CD4-positive, alpha-beta T cell treated with Interleukin-12 subunit alpha and Interleukin-12 subunit beta, for 1 hour (primary cell): ENCODE measurements at places on chromosomes 2 and 18.
A peak's percentile ranks its signal among the peaks of the same experiment; 100 is the strongest.

GRCh38 chr18:36655930-36656329 is 172.9 kb downstream of the TPGS2 start:
- no peak for DNase-seq

GRCh38 chr18:36560187-36560586 is 262.7 kb downstream of the FHOD3 start:
- DNase-seq: no peak

- DNase-seq: no peak
Measured at GRCh38 chr2:241676665-241677064, 9.9 kb downstream of the DTYMK start.

GRCh38 chr2:218168635-218169462 is 2.1 kb upstream of the CXCR1 start:
- peak; percentile 75 for DNase-seq

GRCh38 chr2:54768772-54769428 is 45.4 kb downstream of the EML6 start:
- DNase-seq: no peak

DNA sequence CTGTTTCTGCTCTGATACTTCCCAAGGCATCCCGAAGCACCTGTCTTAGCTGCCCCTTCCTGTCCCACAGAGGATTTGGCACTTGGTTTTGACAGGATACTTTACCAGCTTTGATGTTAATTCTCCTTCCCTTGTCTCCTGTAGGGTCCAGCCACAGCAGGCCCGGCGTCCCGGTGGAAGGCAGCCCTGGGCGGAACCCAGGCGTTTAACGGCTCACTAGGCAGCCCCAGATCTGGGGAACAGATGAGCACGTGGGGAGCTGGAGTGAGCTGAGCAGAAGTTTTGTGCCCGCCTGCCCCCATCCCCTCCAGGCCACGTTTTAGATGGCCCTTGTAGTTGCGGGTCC is 11.4 kb downstream of the ANKRD23 start:
- no peak for DNase-seq

GRCh38 chr2:220279840-220280239 is 652.4 kb downstream of the SLC4A3 start:
- no peak for DNase-seq

GRCh38 chr2:150485871-150486538 is 1.5 kb downstream of the RND3 start:
- DNase-seq: no peak

GRCh38 chr2:171832489-171832888 is 61.6 kb downstream of the SLC25A12 start:
- no peak for DNase-seq

- no peak for DNase-seq
Measured at GRCh38 chr2:47485751-47486300, 82.9 kb downstream of the MSH2 start.

DNA sequence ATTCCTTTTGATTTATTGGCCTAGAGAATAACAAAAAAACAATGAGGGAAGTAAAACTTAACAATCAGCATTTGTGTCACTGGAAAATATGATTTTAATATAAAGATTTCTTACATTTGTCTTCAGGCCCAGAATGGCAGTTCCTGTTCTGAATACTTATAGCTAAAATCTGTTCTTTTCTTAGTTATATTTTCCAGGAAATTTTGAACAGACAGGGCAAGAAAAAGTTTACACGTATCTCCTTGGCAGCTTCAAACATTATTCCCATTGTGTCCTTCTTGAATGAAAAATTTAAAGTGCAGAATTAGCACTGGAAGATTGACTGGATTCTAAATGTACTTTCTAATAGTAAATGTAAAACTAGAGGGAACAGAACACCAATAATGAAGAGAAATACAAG is 1454.0 kb upstream of the PIK3C3 start:
- no peak for DNase-seq

DNA sequence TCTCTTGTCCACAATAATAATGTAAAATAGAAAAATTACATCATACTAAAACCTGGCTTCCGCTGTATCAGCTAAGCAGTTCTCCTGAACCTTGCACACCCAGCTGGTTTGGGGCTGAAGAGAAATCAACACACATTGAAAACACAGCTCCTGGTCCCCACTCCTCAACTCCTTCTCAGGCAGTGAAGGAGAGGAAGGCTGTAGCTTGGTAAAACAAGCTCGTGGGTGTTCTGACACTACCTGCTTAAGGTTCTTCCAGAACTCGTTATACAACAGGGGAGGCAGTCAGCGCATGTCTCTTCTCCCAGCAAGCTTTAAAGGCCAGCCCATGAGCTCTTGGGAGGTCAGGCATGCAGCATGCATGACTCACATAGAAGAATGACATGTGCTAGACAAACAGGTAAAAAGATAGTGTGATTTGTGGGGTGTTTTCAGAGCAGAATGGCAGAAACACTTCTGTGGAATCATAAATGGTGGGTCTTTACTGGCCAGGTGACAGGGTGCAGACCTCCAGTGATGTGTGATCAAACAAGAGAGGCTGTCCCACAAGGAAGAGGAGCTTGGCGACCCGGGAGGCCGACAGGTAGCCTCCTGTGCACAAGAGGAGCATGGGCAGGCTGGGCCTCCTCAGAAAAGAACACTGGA is 69.1 kb downstream of the UXS1 start:
- DNase-seq: no peak

- no peak for DNase-seq
Measured at GRCh38 chr2:226585130-226585561, 214.5 kb downstream of the IRS1 start.

DNA sequence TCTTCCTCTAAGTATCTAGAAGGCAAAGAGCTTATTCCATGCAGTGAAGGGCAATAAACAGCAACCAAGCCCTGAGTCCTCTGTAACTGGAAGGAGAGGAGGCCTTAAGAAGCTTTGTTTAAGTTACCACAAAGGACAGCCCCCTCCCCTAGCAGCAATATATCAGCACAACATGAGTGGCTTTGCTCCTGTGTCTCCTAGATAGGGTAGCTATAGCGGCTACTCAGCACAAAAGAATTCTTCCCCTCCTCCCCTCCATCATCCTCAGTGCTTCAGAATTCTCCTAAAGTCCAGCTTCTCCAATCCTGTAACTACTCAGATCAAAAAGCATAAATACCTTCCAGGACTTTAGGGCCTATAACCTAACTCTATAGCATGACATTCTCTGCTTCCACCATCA is 16.5 kb downstream of the SUMO1 start:
- no peak for DNase-seq

DNA sequence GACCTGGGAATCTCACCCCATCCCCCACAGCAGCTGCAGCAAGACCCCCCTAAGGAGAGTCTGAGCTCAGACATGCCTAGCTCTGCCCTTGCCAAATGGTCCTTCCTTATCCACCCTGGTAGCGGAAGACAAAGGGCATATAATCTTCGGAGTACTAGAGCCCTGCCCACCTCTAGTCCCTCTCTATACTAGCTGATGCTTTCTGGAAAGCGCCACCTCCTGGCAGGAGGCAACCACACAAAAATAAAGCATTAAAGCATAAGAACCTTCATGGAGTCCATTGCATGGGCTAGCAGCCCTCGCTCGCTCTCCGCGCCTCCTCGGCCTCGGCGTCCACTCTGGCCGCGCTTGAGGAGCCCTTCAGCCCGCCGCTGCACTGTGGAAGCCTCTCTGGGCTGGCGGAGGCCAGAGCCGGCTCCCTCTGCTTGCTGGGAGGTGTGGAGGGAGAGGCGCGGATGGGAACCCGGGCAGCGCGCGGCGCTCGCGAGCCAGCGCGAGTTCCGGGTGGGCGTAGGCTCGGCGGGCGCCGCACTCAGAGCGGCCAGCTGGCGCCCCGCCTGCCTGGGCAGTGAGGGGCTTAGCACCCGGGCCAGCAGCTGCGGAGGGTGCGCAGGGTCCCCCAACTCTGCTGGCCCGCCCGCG is 941.2 kb downstream of the SUCLG1 start:
- DNase-seq: no peak

DNA sequence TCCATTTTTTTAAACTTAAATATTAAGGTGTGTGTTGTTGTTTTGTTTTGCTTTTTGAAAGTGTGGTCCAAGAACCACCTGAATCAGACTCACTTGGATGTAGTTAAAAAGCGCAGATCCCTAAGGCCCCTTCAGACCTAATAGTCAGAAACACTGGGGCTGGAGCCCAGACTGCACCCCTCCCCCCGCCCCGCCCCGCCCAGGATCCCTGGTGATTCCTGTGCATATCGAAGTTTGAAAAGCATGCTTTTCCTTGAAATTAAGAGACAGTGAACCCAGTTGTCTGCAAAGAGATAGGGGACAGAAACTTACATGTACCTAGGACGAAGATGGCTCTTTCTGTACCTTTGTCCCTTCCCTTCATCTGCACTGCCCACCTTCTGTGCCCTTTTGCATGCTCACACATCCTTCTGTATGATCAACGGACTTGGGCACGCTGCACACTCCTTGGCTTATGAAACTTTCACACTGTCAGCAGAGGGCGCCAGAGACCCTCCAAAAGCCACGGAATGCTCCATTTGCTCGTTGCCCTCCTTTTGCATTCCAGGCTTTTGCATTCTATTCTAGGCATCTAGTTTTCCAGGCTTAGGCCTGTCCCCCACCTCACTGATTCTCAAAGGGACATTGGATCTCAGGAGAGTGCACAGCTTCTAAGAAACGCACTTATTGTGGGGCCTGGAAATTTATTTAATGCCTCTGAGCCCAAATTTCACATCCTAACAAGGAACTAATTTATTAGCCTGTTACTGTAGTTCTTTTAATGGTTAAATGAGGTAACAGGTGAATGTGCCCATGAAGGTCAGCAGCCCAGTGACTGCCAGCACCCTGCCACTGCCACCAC is 32.8 kb upstream of the SLC14A1 start:
- peak; percentile 78 for DNase-seq

DNA sequence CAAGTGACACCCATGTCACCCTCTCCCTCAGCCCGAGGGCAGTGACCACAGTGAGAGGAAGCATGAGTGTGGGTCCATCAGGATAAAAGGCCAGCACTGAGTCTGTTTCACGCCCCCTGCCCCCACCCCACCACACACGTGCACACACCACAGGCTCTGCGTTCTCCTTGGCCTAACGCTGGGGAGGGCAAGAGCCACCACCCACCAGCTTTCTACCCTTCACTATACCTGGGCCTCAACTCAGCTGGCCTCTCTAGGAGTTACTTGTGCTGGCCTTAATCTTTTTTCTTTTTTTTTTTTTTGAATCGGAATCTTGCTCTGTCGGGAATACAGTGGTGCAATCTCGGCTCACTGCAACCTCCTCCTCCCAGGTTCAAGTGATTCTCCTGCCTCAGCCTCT is 140.5 kb downstream of the ZFP36L2 start:
- no peak for DNase-seq

DNA sequence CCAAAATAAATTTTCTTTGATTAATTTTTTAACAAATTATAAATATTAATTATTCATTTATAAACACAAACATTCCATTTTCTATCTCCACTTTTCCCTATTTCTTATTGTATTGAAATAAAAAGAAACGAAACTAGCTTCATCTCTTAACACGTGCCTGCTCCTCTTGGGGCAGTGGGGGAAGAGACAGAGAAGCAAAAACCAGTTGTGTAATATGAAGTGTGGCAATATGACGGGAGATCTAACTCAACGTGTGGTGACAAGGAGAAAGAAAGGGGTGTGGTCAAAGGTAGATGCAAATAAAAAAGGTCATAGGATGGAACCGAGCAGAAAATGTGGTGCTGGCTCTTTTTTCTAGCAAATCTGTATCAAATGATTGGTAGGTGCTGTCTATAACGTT is 106.9 kb upstream of the SLC8A1 start:
- DNase-seq: no peak

GRCh38 chr2:72109904-72110303 is 37.8 kb downstream of the CYP26B1 start:
- DNase-seq: no peak

GRCh38 chr18:28013066-28013465 is 163.9 kb downstream of the CDH2 start:
- no peak for DNase-seq

DNA sequence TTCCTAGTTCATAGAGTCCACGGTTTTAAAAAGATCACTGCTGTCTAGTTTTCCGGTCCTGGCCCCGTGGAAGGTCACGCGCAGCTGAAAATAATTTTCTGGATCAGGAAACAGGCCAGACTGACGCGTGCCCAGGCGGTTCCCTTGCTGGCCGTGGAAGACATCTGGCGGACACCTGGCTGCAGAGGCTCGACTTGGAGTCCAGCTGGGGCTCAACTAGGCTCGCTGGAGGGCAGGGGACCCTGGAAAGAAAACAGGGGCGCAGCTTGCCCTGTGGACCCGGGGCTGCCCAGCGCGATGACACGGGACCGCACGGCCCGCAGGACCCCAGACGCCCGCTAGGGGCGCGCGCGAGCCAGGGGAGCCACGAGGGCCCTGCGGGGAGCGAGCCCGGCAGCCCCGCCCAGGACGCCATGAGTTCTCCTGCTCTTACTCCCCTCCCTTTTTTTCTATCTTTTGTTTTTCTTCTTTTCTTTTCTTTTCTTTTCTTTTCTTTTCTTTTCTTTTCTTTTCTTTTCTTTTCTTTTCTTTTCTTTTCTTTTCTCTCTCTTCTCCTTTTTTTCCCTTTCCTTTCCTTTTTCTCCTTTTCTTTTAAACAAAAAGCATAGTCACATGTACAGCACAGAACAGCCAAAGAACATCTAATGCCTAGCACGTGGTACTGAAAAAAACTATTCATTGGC is 43.2 kb upstream of the UBE2F start:
- peak; percentile 82 for DNase-seq

DNA sequence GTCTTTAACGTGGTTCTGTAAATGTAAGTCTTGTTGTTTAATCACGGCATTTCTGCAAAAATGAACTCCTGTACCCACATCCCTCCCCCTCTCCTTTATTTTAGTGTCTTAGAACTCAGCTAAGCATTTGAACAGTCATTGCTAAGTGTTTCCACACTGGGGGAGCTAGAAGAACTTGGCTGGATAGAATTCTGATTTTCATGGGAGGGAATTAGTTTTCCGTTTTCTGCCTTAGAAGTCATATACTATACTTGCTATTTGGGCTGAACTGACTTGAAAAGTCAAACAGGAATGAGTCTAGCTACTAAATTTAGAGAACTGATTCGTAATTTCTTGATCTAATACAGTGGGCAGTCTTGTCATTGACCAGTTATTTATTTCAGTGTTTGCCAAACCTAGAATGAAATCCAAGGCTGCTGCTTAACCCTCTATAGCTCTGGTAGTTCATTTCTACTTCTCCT is 61.1 kb downstream of the FMNL2 start:
- no peak for DNase-seq

DNA sequence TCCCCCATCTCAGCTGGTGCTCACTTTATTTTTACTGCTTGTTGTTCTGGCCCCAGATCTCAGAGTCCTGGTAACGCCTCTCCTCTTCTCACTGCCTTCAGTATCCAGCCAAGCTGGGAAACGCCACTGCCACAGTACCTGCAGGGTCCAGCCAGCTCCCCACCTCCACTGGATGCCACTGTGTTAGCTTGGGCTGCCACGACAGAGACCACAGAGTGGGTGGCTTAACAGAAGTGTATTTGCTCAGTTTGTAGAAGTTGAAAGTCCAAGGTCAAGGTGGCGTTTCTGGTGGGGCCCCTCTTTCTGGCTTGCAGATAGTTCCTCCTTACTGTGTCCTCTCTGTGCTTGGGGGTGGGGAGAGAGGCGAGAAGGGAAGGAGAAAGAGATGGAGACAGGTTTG is 107.1 kb downstream of the AGAP1 start:
- DNase-seq: no peak
